Stimulated activated CD4-positive, alpha-beta T cell treated with anti-CD3 and anti-CD28 coated beads, TNF-alpha, amount 100 ng/mL, for 48 hours (primary cell): ENCODE measurements at places on chromosomes 1 and 21.

- no peak for DNase-seq
These were observed 88.5 kb downstream of the TRIM11 start for GRCh38 chr1:228317891-228318810.

GRCh38 chr1:22471078-22471477 lies 19.4 kb downstream of the ZBTB40 start:
- DNase-seq, result no peak

DNA sequence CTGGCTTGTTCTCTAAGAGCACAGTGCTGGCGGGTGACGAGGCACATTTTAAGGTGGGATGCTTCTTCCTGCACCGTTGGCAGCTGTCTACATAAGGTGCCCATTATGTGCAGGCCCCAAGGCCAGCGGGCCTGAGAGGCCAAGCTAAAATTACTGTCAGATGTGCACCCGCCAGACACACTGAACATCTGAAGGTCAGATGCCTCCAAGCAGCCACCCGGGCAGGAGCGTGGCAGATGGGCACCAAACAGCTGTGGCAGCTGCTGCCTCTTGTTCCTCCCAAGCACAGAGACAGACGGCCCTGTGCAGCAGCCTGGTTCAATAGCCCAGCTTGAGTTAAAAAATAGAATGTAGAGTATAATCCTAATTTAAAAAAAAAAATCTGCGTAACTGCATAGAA lies 211.9 kb upstream of the EDN2 start:
- DNase-seq, result no peak

DNA sequence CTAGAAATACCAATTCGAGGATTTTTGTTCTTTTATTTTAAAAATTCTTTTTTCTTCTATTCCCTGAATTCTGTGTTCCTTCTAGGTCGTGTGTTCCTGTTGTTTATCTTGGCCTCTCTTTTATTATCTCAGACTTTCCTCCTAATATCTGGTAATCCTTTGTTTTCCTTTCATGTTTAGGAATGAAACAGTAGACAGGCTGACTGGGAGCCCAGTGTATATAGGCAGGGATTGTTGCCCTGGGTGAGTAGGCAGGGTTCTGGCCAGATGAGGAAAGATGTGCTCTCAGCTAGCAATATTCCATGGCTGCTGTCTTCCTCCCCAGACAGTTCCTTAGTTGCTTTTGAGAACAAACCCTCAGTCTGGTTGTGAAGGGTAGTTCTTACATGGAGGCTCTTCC lies 161.8 kb upstream of the PDE4B start:
- DNase-seq, result no peak

DNA sequence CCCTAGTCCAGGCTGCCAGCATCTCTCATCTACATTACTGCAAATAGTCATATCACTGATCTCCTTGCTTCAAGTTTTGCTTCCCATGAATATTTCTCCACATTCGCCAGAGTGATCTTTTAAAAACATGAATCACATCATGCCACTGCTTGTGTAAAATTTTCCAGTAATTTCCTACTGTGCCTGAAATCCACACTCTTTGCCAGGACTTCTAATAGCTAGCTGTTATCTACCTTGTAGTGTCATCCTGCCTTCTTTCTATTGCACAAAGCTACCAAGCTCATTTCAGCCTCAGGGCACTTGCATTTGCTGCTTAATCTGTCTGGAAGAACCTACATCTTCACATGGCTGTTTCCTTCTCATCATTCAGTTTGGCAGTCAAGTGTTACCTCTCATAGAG lies 33.9 kb upstream of the ZNF362 start:
- DNase-seq, result no peak

- no peak for DNase-seq
These were observed 19.3 kb downstream of the B3GALT5 start for GRCh38 chr21:39631842-39632562.

- no peak for DNase-seq
These were observed 62.8 kb upstream of the C1orf87 start for GRCh38 chr1:60136395-60136794.

- no peak for DNase-seq
These were observed 7.1 kb upstream of the NES start for GRCh38 chr1:156684227-156684782.

GRCh38 chr1:152654110-152654509 lies 9.1 kb upstream of the LCE2D start:
- peak; percentile 52 for DNase-seq
